ENCODE measurements at places on chromosomes 12 and 14.

- DNase-seq = no peak
Observed at GRCh38 chr14:74641601-74642391, 29.8 kb upstream of the LTBP2 start.

- DNase-seq = no peak
Observed at GRCh38 chr14:88323086-88323522, at the start of gene KCNK10. TSS of gene KCNK10 (minus strand) at chr14:88323269. CDS start at chr14:88322798, 471 bp downstream.

- DNase-seq = no peak
Observed at GRCh38 chr12:103431387-103431786, 64.4 kb downstream of the C12orf42 start.

DNA sequence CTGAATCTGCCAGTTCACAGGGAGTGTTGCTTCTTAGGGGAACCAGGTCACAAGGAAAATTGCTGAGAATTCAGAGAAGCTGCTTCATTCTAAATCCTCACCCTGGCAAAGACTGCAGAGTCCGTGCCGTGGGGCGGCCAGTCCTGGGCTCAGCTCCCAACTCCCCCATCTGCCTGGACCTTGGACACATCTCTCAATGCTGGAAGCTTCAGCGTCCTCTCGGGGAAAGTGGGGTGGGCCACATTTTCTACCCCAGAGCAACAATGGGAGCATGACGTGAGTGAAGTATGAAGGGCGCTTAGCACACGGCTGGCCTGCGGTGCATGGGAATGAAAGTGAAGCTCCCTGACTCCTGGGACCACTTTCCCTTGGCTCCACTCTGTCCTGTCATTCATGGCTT lies 31.2 kb downstream of the HVCN1 start:
- DNase-seq = no peak

DNA sequence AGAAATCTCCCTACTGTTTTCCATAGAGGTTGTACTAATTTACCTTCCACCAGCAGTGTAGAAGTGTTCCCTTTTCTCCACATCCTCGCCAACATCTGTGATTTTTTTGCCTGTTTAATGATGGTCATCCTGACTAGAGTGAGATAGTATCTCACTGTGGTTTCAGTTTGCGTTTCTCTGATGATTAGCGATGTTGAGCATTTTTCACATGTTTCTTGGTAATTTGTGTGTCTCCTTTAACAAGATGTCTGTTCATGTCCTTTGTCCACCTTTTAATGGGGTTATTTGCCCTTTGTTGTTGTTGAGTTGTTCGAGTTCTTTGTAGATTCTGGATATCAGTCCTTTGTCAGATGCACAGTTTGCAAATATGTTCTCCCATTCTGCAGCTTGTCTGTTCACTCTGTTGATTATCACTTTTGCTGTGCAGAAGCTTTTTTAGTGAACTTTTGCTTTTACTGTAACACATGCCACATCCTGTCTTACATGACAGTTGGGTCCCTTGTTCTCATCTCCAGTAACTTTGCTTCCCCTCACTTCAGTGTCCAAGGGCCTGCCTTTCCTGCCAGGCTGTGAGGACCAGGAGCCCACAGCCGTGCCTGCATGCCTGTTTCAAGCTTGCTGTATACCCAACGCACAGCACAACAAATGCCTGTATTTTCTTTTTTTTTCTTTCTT lies 64.9 kb downstream of the SPRING1 start:
- DNase-seq = no peak

Measured in anterior cingulate cortex (tissue), 58 donors.